ENCODE measurements at places on chromosomes 1 and 21. TPM values are rescaled to one million over a fixed set of nuclear protein-coding genes. Genes with fewer than 3 reads are reported as not detected.

CTTNBP2NL gene
- 28.7 TPM for total RNA-seq

SPATA6 gene
- not detected for total RNA-seq

DNA sequence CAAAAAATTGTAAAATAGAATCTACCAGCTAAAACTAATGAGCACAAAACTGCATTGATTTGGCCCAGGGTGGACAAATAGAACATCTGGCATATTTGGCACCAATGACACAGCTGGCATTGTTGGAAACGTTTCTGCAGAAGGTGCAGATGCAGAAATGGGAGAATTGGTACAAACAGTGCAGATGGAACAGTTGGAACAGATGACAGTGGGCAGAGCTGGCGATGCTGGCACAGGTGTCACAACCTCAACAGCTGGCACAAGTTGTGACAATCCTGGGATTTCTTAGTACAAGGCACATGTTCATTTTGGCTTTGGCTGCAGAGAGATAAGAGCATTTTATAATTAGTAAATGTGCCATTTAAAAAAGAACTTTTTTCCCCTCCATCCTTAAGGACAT lies 91.1 kb upstream of the ZBTB18 start:
- H3K4me1 ChIP-seq: no peaks in the 10 kb centered on the region
- no peak overlapping the region for H3K4me3 ChIP-seq
- DNase-seq: no peak
- no peak overlapping the region for H3K27ac ChIP-seq
- no peaks in the 10 kb centered on the region for H3K27me3 ChIP-seq

GRCh38 chr1:183872403-183872802 lies 67.5 kb downstream of the RGL1 start:
- H3K36me3 ChIP-seq: no peaks in the 10 kb centered on the region
- no peak overlapping the region for H3K4me3 ChIP-seq
- peaks cover 16% of the 10 kb centered on the region for H3K4me1 ChIP-seq

GRCh38 chr1:152179566-152179965 lies 20.5 kb upstream of the RPTN start:
- peaks cover 13% of the 10 kb centered on the region for H3K4me1 ChIP-seq
- no peaks in the 10 kb centered on the region for H3K27me3 ChIP-seq
- no peaks in the 10 kb centered on the region for H3K36me3 ChIP-seq
- DNase-seq: no peak
- H3K4me3 ChIP-seq: no peak overlapping the region

GRCh38 chr1:53572815-53573173 lies 113.6 kb downstream of the DMRTB1 start:
- H3K27me3 ChIP-seq: no peaks in the 10 kb centered on the region
- no peaks in the 10 kb centered on the region for H3K36me3 ChIP-seq
- peak overlapping the region; percentile 43 for H3K27ac ChIP-seq
- H3K4me3 ChIP-seq: no peak overlapping the region

DNA sequence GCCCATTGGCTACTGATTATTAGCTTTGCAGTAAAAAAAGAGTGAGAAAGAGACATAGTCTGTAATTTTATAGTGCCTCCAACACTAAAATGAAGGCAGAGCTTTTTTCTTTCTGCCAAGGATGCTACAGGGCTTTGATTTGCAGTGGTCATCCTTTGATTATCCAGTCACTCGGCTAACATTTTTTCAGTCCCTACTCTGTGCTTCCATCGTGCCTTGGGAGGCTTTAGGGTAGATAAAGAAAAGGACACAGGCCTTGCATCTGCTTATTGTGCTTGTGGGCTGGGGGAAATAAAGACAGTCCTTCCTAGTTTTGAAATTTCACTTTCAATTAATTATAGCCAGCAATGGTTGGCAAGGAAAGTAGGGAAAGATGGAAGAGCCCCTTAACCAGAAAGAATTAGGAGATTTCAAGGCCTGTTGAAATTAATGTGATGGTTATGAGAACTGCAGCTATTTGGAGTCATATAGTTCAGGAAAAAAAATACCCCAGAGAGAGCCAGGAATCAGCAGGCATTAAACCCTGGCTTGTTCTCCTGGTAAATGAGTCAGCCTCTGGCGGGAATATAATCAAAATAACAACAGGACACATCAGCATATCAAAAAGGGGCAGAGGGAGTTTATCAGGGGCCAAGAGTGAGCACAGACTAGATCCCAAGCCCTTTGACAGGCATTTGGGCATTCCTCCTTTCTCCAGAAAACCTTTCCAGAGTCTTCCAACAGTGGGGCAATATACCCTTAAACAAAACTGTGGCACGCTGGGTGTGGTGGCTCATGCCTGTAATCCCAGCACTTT lies 27.4 kb downstream of the CACHD1 start:
- H3K27ac ChIP-seq: no peak overlapping the region
- no peaks in the 10 kb centered on the region for H3K27me3 ChIP-seq
- no peaks in the 10 kb centered on the region for H3K36me3 ChIP-seq
- no peak overlapping the region for H3K4me3 ChIP-seq

GRCh38 chr1:9473032-9473807 lies 66.0 kb upstream of the SLC25A33 start:
- no peaks in the 10 kb centered on the region for H3K36me3 ChIP-seq
- H3K4me3 ChIP-seq: no peak overlapping the region
- H3K27me3 ChIP-seq: no peaks in the 10 kb centered on the region
- DNase-seq: peak; percentile 77
- H3K4me1 ChIP-seq: peaks cover 15% of the 10 kb centered on the region

GRCh38 chr1:112722601-112723510 lies 7.7 kb upstream of the PPM1J start:
- no peaks in the 10 kb centered on the region for H3K27me3 ChIP-seq
- no peaks in the 10 kb centered on the region for H3K36me3 ChIP-seq
- H3K27ac ChIP-seq: no peak overlapping the region
- DNase-seq: no peak

GRCh38 chr1:48089356-48089891 lies 92.2 kb upstream of the TRABD2B start:
- peaks cover 4% of the 10 kb centered on the region for H3K27me3 ChIP-seq
- H3K27ac ChIP-seq: no peak overlapping the region
- H3K4me1 ChIP-seq: no peaks in the 10 kb centered on the region

EPHA2 gene
- 65.8 TPM for total RNA-seq

GRCh38 chr1:18999359-18999758 lies 42.9 kb upstream of the IFFO2 start:
- H3K27ac ChIP-seq: no peak overlapping the region
- no peak for DNase-seq
- H3K36me3 ChIP-seq: no peaks in the 10 kb centered on the region
- no peaks in the 10 kb centered on the region for H3K4me1 ChIP-seq
- no peak overlapping the region for H3K4me3 ChIP-seq

DNA sequence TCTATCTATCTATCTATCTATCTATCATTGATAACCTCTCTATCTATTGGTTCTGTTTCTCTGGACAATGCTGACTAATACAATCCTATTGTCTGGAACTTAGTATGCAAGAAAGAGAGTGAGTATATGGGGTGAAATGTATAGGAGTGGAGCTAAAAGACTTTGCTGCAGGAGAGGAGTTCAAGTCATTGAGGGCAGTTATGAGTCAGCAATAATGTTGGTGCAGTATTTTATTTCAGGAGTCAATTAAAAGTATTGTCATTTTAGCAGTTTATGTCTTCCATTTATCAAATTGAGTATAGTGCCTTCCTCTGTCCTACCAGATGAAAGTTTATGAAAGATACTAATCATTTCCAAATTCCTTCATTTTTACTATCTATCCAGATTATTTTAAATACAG lies 55.8 kb downstream of the MAP3K7CL start:
- no peak overlapping the region for H3K4me3 ChIP-seq
- H3K36me3 ChIP-seq: no peaks in the 10 kb centered on the region
- no peaks in the 10 kb centered on the region for H3K27me3 ChIP-seq
- no peak for DNase-seq
- peak overlapping the region; percentile 82 for H3K27ac ChIP-seq

OLFML2B gene
- not detected for total RNA-seq

GRCh38 chr21:45892156-45892915 lies 89.2 kb upstream of the COL6A1 start:
- no peaks in the 10 kb centered on the region for H3K36me3 ChIP-seq
- DNase-seq: peak; percentile 35
- H3K27ac ChIP-seq: peak overlapping the region; percentile 41
- H3K27me3 ChIP-seq: no peaks in the 10 kb centered on the region
- H3K4me1 ChIP-seq: peaks cover 15% of the 10 kb centered on the region

- H3K36me3 ChIP-seq: no peaks in the 10 kb centered on the region
- peak; percentile 88 for DNase-seq
- no peak overlapping the region for H3K4me3 ChIP-seq
- no peaks in the 10 kb centered on the region for H3K27me3 ChIP-seq
- peak overlapping the region; percentile 13 for H3K27ac ChIP-seq
- peaks cover 48% of the 10 kb centered on the region for H3K4me1 ChIP-seq
Observed at GRCh38 chr1:156096640-156097391, 14.6 kb upstream of the MEX3A start.

DNA sequence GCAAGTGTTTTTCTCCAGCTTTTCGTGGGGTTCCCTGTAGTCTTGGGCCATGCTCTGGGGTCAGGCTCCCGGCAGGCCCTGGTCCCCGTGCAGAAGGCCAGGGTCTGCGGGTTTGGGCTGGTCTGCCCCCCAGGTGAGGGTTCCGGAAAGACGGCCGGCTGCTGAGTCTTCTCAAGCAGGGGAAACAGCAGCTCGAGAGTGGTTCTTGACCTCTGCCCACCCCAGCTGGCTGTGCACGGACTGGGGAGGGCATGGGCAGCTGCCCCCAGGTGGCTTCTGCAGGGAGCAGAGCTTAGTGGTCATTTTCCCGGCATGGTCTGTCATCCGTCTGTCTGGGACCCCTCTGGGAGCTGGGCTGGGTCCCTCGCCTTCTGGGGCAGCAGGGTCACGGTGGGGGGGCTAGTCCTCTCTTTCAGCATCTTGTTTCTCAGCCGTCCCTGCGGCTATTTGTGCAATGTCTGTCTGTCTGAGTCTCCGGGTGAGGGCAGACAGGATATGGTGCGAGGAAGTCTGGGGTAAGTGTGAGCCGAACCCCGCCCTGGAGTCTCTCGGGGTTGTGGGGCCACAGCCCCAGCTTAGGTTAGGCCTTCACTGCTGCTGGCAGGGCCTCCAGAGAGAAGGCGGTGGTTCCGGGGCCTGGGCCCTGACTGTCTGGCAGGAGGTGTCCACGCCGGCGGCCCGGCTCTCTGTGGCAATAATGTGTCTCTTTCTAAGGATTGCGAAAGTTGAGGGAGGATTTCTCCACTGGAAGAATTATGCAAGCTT lies 6.1 kb downstream of the SKI start:
- H3K4me1 ChIP-seq: peaks cover 52% of the 10 kb centered on the region
- no peaks in the 10 kb centered on the region for H3K36me3 ChIP-seq
- H3K27ac ChIP-seq: peak overlapping the region; percentile 68
- no peaks in the 10 kb centered on the region for H3K27me3 ChIP-seq
- peak; percentile 73 for DNase-seq

GRCh38 chr1:179803104-179803503 lies 60.0 kb downstream of the FAM163A start:
- no peaks in the 10 kb centered on the region for H3K36me3 ChIP-seq
- H3K4me3 ChIP-seq: no peak overlapping the region
- H3K27ac ChIP-seq: no peak overlapping the region
- peaks cover 22% of the 10 kb centered on the region for H3K27me3 ChIP-seq
- H3K4me1 ChIP-seq: no peaks in the 10 kb centered on the region
- no peak for DNase-seq

- no peaks in the 10 kb centered on the region for H3K36me3 ChIP-seq
- peaks cover 28% of the 10 kb centered on the region for H3K4me1 ChIP-seq
- DNase-seq: peak; percentile 38
- no peak within 1 kb of the TSS for H3K27ac ChIP-seq
- H3K4me3 ChIP-seq: peak within 1 kb of the TSS; percentile 97
- H3K27me3 ChIP-seq: no peaks in the 10 kb centered on the region
Observed at GRCh38 chr1:220527908-220528678, at the start of gene MARK1. Gene MARK1 (plus strand): TSS chr1:220528136. CDS start chr1:220528823, 687 bp downstream.

- H3K27ac ChIP-seq: no peak overlapping the region
- H3K36me3 ChIP-seq: no peaks in the 10 kb centered on the region
- H3K4me1 ChIP-seq: no peaks in the 10 kb centered on the region
- H3K4me3 ChIP-seq: no peak overlapping the region
- peaks cover 56% of the 10 kb centered on the region for H3K27me3 ChIP-seq
Observed at GRCh38 chr1:34639701-34640100, 115.1 kb upstream of the GJB5 start.

CRP gene
- not detected for total RNA-seq

MAP10 gene
- not detected for total RNA-seq

- H3K36me3 ChIP-seq: no peaks in the 10 kb centered on the region
- no peaks in the 10 kb centered on the region for H3K4me1 ChIP-seq
- no peak for DNase-seq
- no peak overlapping the region for H3K4me3 ChIP-seq
Observed at GRCh38 chr1:186985889-186986491, 157.2 kb downstream of the PLA2G4A start.

PCSK9 gene
- 60.7 TPM for total RNA-seq

DNA sequence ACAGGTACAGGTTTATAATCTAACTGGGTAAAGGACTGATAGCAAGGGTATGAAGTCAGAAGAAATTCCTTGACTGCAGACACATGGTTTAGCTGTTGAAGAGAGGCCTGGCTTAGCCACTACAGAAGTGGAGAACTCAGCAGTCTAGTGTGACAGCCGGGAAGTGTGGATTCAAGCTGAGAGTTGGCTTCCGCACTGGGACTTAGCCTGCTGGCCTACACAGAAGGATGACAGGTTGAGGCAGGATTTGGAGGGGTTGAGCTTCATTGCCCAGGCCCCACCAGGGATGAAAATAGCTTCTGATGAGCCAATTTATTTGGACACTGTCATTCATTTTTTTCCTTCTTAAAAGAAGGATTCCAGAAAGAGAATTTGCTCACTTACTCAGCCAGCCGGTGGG lies 284.4 kb downstream of the PCP4 start:
- no peak overlapping the region for H3K27ac ChIP-seq
- no peak for DNase-seq
- H3K4me3 ChIP-seq: no peak overlapping the region
- no peaks in the 10 kb centered on the region for H3K4me1 ChIP-seq
- H3K36me3 ChIP-seq: no peaks in the 10 kb centered on the region

- H3K27ac ChIP-seq: peak overlapping the region; percentile 85
- peak; percentile 90 for DNase-seq
- H3K36me3 ChIP-seq: no peaks in the 10 kb centered on the region
Observed at GRCh38 chr1:65247419-65248359, 61.7 kb upstream of the DNAJC6 start.

DNA sequence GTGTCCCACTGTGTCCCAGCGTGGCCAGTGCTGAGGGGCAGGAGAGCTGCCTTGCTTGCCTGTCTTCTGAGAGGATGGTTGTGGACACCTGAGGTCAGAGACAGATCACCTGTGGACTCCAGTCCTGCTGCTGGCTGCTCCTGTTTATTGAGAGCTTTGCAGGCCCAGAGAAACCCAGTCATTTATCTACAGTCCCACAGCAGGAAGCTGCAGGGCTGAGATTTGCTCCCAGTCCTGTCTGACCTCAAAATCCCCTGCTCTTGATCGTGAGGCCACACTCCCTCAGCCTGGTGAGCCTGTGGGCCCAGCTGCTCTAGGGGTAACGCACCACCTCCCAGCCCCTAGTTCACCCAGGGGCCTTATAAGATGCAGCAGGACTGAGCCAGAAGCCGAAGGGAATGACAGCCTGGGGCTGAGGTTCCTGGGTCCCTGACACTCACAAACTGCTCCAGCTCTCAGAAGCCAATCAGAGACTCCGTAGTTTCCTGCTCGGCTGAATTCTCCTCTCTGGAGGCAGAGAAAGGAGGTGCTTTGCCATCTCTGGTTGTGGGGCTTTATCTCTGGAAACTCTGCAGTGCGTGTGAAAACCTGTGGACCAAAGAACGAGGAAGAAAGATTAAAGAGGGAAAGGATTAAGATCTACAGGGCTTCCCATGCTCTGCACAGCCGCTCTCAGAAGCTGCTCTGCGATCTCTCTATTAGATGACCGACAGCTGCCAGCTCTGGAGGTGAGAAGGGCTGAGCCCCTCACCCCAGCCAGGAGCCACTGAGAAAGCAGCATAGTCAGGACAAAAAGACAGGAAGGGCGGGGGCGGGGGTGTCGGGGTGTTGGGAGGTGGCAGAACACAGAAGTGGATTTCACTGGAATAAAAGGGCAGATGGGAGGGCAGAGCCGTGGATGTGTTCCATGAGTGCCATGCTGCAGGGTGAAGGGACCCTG lies 39.1 kb downstream of the UBIAD1 start:
- H3K36me3 ChIP-seq: no peaks in the 10 kb centered on the region
- DNase-seq: no peak
- H3K27me3 ChIP-seq: peaks cover 14% of the 10 kb centered on the region
- H3K4me3 ChIP-seq: no peak overlapping the region
- H3K4me1 ChIP-seq: no peaks in the 10 kb centered on the region

All from PC-9 (cell line).